ENCODE measurements at places on chromosomes 2 and 18. TPM values are rescaled to one million over a fixed set of nuclear protein-coding genes. Genes with fewer than 3 reads are reported as not detected.

Gene VIT
- total RNA-seq: not detected

Gene TMEM178A
- 12.0 TPM for total RNA-seq

Gene UGT1A5
- not detected for total RNA-seq

Gene GREB1L
- total RNA-seq: 80.5 TPM

Gene SPATA3
- total RNA-seq: not detected

Gene CRYGC
- total RNA-seq: not detected

Gene RGPD3
- 0.14 TPM for total RNA-seq

Gene LRP1B
- total RNA-seq: 1.5 TPM

Gene SRD5A2
- total RNA-seq: not detected

Gene GNLY
- total RNA-seq: not detected

Gene CD8B2
- not detected for total RNA-seq

Gene CD28
- total RNA-seq: not detected

Gene NGEF
- total RNA-seq: 0.96 TPM

Gene G6PC2
- total RNA-seq: not detected
